T follicular helper cell (primary cell): ENCODE measurements at places on chromosomes 13 and 19.
A peak's percentile ranks its signal among the peaks of the same experiment; 100 is the strongest.

DNA sequence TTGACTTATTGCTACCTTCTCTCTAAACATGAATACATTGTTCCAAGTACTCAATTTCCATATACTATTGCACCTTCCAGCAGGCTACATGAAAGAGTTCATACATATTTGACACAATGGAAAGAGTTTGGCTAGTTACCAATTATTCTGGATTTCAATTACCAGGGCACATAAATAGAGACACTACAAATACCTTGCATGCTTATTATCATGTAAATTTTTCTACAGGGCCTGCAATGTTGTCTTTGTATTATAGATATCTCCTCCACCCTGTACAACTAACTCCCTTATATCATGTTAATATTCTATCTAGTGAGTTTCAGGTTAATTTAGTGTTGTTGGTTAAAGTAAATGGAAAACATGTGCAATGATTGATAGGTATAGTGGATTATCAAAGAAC is 540.7 kb upstream of the SLITRK5 start:
- DNase-seq: no peak

DNA sequence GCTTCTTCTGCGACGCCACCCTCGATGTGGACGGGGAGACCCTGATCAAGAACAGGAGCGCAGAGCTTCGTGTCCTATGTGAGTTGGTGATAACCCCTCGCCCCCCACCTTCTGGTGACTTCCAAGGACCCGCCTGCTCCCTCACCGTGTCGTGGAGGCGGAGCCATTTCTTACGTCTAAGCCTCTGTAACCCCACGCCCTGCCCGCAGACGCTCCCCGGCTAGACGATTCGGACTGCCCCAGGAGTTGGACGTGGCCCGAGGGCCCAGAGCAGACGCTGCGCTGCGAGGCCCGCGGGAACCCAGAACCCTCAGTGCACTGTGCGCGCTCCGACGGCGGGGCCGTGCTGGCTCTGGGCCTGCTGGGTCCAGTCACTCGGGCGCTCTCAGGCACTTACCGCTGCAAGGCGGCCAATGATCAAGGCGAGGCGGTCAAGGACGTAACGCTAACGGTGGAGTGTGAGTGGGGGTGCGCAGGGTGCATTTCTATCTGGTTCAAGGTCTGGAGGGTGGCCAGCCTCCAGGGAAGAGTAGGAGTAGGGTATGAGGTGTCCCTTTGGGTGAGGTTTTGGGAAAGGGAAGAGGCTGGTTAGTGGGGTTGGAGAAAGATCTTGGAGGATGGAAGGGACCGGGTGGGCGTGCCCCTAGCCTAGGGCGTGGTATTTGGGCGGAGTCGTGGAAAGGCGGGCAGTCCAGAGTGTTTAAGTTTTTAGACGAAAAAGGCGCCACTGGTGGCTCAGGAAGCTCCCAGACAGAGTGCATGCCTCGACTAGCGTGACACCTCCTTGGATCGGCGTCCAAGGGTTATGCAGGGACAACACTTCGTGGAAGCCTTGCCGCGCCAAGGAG is 3.3 kb downstream of the ICAM5 start:
- DNase-seq: no peak

DNA sequence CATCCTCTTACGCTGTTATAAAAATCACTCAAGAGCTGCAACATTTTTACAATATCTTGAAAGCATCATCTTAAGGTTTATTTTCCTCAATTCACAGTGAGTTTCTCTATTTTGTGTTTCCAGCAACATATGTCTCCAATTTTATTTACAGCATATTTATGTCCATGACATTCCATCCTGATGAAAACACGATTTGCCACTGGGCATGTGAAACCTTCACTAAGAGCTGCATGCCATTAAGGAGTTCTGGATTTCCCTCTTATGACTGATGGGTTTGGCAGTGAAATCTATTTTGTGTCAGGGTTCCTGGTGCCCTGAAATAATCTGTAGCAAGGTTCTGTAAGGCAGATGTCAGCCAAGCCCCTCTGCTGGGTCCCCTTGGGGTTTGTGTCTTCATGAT is 527.6 kb upstream of the KLF12 start:
- no peak for DNase-seq

GRCh38 chr13:94188201-94188854 is 291.2 kb downstream of the DCT start:
- DNase-seq: no peak

DNA sequence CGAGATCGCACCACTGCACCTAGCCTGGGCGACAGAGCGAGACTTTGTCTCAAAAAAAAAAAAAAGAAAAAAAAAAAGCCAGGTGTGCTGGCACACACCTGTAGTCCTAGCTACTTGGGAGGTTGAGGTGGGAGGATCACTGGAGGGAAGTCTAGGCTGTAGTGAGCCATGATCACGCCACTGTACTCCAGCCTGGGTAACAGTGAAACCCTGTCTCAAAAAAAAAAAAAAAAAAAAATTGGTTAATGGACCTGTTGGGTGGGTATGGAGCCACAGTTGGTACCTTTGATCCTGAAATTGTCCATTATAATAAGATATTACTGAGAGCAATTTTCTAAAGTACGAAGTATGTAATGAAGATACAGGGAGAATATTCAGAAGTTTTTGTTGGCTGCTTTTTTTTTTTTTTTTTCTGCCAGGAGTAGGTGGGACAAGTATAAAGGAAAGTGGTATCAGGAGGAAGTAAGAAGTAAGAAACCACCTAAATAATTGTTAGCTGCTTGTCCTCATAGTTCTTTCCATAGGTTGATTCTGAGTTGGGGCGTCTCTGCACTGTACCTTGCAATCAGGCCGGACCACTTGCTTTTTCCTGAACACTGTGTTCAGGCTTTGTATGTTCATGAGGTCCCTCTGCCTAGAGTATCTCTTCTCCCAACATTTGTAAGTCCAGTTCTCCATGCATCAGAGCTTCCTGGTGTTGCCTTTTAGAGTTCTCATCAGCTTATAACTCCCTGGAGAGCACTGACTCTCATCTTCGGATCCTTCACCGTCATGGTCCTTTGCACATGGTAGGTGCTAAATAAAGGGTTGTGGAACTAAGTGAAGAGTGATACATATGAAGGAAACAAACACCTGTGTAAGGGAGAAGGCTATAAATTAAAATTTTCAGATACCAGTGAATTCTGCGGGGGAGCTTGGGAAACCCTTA is 31.7 kb downstream of the ARHGAP35 start:
- no peak for DNase-seq

- no peak for DNase-seq
These were observed 29.1 kb downstream of the SHISA2 start for GRCh38 chr13:26022538-26023292.

DNA sequence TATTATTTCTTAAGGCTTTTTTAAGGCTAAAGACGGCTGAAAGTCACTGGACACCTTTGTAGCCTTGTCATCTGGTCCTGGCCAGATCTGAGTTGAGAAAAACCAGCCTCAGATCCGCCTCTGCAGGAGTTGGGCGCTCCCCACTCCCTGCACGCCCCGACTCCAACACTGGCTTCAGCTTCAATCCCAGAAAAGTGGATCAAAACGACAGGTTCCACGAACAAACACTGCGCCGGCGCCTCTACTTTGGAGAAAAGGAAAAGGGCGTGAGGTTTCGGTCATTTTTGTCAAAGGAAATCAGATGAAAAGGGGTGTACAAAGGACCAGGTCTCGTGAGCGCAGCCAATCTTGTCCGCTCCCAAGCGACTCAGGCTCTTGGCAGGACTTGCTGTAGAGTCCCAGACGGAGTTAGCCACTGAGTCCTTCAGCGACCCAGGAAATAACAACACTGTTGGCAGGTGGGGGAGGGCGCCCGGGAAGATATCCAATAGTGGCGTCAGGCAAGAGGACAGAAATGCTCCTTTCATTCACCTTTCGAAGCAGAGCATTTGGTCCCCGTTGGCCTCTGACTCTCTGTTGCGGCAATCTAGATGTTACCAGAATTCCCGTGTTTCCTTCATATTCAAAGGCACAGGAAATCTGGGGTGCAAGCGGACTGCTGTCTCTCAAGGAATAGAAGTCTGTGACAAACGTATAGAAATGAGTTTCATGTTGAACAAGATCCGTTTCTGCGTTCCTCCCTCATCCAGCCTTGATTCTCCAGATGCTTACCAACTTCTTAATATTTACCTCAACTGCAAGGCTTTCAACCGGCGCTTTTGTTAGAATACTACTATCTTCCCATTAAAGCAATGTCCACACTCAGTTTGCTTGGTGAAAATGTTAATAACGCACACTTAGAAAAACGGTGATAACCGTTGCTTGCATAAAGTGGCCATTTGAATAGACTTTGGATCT is 1.8 kb upstream of the CCNA1 start:
- no peak for DNase-seq

DNA sequence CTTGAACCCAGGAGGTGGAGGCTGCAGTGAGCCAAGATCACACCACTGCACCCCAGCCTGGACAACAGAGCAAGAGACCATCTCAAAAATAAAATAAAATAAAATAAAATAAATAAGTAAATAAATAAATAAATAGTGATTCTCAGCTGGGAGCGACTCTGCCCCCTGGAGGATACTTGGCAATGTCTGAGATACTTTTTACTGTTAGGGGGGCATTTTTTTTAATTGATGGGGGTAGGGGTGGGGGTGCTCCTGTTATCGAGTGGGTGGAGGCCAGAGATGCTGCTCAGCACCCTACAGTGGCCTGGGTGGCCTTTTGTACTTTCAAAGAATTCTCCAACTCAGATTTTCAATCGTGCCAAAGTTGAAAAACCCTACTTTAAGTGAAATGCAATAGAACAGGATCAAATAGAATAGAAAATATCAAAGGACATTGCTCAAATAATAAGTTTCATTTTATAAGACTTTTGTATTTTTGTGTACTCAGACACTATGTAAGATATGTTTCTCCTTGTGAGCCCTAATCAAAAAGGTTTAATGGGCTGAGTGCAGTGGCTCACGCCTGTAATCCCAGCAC is 7.1 kb upstream of the CLPP start:
- no peak for DNase-seq

DNA sequence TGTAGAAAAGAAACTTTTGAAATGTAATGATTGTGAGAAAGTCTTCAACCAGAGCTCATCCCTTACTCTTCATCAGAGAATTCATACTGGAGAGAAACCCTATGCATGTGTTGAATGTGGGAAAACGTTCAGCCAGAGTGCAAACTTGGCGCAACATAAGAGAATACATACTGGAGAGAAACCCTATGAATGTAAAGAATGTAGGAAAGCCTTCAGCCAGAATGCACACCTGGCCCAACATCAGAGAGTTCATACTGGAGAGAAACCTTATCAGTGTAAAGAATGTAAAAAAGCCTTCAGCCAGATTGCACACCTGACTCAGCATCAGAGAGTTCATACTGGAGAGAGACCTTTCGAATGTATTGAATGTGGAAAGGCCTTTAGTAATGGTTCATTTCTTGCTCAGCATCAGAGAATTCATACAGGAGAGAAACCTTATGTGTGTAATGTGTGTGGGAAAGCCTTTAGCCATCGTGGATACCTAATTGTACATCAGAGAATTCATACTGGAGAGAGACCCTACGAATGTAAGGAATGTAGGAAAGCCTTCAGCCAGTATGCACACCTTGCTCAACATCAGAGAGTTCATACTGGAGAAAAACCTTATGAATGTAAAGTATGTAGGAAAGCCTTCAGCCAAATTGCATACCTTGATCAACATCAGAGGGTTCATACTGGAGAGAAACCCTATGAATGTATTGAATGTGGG is 19.3 kb downstream of the ZNF583 start:
- DNase-seq: no peak

- no peak for DNase-seq
These were observed at the start of gene DGKH for GRCh38 chr13:42048342-42048683. TSS of gene DGKH (plus strand) at chr13:42048648. CDS start at chr13:42048774, 126 bp downstream.

- DNase-seq: no peak
These were observed 50.1 kb downstream of the CEP89 start for GRCh38 chr19:32921624-32922023.

- DNase-seq: peak; percentile 69
These were observed 20.8 kb upstream of the ERCC1 start for GRCh38 chr19:45444318-45445041.

DNA sequence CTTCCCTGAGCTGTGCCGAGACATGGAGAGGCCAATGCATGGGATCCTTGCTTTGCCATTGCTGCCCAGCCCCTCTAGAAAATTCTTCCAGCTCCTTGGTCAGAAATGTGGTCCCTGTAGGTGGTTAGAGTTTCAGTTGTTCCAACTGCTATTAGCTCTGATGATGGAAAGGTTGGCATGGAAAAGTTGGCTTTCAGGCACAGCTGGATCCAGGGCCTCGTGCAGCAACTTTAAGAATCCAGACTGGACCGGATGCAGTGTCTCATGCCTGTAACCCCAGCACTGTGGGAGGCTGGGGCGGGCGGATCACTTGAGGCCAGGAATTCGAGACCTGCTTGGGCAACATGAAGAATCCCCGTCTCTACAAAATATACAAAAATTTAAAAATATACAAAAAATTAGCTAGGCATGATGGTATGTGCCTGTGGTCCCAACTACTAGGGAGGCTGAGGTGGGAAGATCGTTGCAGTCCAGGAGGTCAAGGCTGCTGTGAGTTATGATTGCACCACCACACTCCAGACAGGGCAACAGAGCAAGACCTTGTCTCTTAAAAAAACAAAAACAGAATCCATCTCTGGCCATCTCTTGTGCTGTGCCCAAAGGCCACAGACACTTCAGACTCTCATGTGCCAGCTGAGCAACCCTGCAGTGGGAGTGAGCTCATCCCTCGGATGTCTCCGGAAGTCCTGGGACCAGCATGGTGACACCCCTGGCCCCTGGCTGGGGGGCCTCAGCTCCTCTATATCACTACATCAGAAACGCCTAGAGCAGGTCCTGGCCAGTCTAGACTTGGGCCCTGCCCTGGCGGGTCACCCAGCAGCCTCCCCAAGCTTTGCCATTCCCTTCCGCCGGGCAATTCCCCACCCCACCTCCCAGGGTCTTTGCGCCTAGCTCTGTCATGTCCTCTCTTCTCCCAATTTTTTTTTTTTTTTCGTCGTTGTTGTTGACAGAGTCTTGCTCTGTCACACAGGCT is 16.8 kb downstream of the MEX3D start:
- no peak for DNase-seq

DNA sequence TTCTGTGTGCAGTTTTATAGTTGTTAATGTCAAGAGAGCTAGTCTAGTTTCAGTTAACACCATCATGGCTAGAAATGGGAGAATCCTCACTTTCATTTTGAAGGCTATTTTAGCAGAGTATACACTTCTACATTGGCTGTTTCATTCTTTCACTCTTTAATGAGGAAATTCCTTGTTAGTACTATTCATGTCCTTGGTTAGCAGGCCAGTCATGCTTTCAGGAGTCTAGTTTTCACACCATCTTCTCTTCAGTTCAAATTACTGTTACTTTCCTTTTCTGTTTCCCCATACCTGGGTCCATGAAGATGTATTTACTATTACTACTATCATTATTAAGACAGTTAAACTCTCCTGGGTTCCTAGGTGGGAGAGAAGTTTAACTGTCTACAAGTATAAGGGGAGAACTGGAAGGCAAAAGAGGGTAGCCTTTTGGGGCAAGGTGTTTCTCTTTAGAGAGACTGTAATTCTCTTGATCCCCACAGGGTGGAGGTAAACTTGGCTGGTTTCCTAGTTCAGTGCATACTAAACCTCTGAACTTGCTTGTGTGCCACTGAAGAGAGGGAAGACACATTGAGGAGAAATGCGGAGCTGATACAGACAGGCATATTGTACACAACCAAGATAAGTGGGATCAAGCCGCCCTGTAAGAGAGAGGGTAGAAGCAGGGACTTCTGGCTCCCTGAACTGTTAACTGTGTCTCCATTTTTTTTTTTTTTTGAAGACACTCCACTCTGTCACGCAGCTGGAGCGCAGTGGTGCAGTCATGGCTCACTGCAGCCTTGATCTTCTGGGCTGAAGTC is 41.3 kb upstream of the IGFL4 start:
- DNase-seq: no peak
